DMS53 (cell line): ENCODE measurements at places on chromosomes 12 and 14.

GRCh38 chr12:118237052-118237665 is 101.2 kb downstream of the PEBP1 start:
- no peak for DNase-seq

DNA sequence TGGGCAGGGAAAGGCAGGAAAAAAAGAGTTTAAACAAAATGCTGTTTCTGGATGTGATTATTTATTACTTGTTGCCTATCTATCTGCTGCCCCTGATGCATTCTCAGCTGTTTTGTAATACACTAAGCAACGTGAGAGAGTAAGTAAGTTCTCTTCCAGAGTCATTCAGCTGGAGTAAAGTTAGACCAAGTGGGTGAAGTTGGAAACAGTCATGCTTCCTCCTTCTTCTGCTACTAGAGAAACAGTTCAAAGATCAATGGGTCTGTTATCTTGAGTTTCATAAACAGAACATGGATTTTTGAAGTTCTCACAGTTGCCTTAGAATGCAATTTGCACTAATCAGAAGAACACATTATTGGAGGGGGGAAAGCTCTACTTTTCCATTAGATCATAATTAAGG is 279.3 kb downstream of the EGLN3 start:
- no peak for DNase-seq

DNA sequence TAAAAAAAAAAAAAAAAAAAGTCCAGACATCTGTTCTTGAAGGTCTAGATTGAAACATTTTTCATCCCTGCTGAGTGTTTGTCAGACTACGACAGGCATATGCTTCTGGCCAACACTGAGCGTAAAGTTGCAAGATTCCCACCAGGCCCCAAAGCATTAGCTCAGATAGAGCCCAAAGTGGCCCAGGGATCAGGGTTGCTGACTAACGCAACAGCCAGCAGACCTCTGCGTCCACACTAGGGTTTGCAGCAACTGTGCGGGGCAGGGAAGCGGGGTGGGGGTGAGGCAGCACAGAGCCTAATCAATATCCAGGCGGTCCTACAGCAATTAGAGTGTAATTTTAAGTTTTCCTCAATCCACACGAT is 55.7 kb downstream of the SSH1 start:
- DNase-seq = no peak

- no peak for DNase-seq
Observed at GRCh38 chr12:24798335-24798734, 150.6 kb downstream of the BCAT1 start.

GRCh38 chr12:68482660-68483059 is 128.0 kb upstream of the RAP1B start:
- peak; percentile 56 for DNase-seq
